ENCODE measurements at places on chromosomes 1 and 21. TPM values are rescaled to one million over a fixed set of nuclear protein-coding genes. Genes with fewer than 3 reads are reported as not detected.

Gene LMNA
- total RNA-seq: 436 TPM

Gene KCNC4
- total RNA-seq: 10.1 TPM

DNA sequence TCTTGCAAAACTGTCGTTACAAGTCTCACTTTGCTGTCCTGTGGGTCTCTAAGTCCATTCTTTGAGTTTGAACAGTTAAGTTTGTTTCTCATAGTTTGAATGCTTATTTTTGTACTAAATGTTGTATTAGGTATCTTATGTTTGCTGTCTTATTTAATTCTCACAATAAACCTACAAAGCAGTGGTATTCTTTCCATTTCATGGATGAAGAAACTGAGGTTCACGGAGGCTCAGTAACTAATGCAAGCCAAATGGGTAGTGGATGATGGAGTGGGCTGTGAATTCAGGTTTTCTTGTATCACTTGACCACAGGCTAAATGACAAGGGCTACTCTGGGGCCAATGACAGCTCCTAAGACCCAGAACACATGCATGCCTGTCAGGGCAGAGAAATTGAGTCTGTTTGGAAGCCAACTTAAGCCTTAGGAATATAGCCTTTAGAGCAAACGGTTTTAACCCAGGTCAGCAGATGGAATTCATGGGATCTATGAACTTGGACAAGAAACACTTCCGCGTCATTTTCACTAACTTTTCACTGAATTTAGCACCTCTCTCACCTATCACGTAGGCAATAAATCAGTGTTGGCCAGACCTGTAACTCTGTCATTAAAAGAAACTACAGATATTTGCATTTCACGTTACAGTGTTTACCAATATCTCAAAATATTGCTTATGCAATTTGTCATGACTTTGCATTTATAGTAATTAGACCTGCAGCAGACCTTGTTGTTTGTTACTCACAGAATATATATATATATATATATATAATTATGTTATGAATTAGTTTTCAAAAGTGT lies 67.1 kb upstream of the TLR5 start:
- no peaks in the 10 kb centered on the region for H3K27me3 ChIP-seq
- H3K36me3 ChIP-seq: no peaks in the 10 kb centered on the region
- no peaks in the 10 kb centered on the region for H3K4me1 ChIP-seq
- no peak overlapping the region for H3K4me3 ChIP-seq
- DNase-seq: no peak
- H3K27ac ChIP-seq: no peak overlapping the region

- H3K36me3 ChIP-seq: peaks cover 46% of the 10 kb centered on the region
- no peak overlapping the region for H3K4me3 ChIP-seq
- DNase-seq: no peak
These were observed 45.7 kb downstream of the PLPP3 start for GRCh38 chr1:56533621-56534020.

- no peak overlapping the region for H3K4me3 ChIP-seq
- H3K4me1 ChIP-seq: peaks cover 23% of the 10 kb centered on the region
- H3K27me3 ChIP-seq: no peaks in the 10 kb centered on the region
- no peak for DNase-seq
- no peak overlapping the region for H3K27ac ChIP-seq
- no peaks in the 10 kb centered on the region for H3K36me3 ChIP-seq
These were observed 176.3 kb upstream of the EDN2 start for GRCh38 chr1:41660570-41661427.

GRCh38 chr1:46411601-46412341 lies 17.7 kb downstream of the FAAH start:
- no peaks in the 10 kb centered on the region for H3K36me3 ChIP-seq
- peaks cover under 1% of the 10 kb centered on the region for H3K4me1 ChIP-seq
- no peaks in the 10 kb centered on the region for H3K27me3 ChIP-seq
- no peak for DNase-seq

- H3K27ac ChIP-seq: peak overlapping the region; percentile 61
- H3K36me3 ChIP-seq: no peaks in the 10 kb centered on the region
- H3K4me1 ChIP-seq: peaks cover 42% of the 10 kb centered on the region
- no peak for DNase-seq
- no peaks in the 10 kb centered on the region for H3K27me3 ChIP-seq
- H3K4me3 ChIP-seq: no peak overlapping the region
These were observed 253.1 kb upstream of the FGGY start for GRCh38 chr1:59043796-59044195.

DNA sequence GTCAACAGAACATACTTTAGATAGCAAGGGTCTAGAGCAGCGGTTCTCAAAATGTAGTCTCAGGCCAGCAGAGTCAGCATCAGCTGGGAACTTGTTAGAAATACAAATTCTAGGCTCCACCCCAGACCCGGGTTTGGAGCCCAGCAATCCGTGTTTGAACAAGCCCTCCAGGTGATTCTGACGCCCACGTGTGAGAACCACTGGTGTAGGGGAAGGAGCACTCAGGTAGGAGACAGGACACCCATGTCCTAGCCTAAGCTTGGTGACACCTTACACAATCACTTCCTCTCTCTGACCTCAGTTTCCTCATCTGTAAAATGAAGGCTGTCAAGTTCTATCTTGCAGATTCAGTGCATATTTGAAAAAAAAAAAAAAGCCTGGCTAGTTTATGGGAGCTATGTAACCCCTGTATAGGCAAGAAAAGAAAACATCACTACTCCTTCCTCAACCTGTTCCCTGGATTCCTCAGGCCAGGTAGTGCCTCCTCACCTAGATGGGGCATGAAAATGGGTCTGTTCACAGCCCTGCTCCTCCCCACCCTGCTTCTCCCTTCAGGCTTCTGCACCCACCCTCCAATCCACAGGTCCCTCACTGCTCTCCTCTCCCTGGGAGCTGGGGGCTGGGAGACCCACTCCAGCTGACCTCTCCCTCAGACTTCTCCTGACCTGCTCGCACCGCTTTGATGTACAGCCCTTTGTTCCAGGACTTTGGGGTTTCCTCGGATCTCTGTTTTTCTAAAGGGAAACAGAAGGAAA lies 7.1 kb upstream of the PHLDA3 start:
- H3K4me3 ChIP-seq: no peak overlapping the region
- H3K27ac ChIP-seq: peak overlapping the region; percentile 55
- H3K27me3 ChIP-seq: no peaks in the 10 kb centered on the region
- no peak for DNase-seq

- no peaks in the 10 kb centered on the region for H3K27me3 ChIP-seq
- no peak overlapping the region for H3K4me3 ChIP-seq
- H3K4me1 ChIP-seq: peaks cover 19% of the 10 kb centered on the region
- no peak for DNase-seq
These were observed 36.4 kb downstream of the OLFML2B start for GRCh38 chr1:161987303-161987702.

DNA sequence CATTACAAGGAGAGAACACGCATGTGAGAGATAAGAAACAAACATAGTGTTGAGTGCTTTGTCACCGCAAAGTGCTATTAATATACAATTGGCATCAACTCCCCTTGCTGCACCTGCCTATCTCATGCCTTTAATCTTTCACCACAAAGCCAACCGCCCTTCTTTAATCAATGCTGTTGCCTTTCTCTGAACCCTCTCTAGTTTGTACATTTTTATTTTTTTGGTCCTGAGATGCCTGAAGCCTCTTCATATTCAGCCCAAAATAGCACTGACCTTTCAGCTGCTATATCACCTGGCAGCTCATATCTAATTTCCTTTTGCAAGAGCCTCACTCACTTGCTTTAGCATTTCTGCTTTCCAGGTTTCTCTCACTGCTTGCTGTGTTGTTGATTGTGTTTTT lies 504.7 kb downstream of the NUF2 start:
- H3K36me3 ChIP-seq: no peaks in the 10 kb centered on the region
- no peaks in the 10 kb centered on the region for H3K27me3 ChIP-seq
- no peaks in the 10 kb centered on the region for H3K4me1 ChIP-seq
- no peak overlapping the region for H3K27ac ChIP-seq
- H3K4me3 ChIP-seq: no peak overlapping the region
- no peak for DNase-seq

- no peaks in the 10 kb centered on the region for H3K4me1 ChIP-seq
- H3K36me3 ChIP-seq: no peaks in the 10 kb centered on the region
- H3K27me3 ChIP-seq: no peaks in the 10 kb centered on the region
- H3K4me3 ChIP-seq: no peak overlapping the region
- no peak for DNase-seq
- no peak overlapping the region for H3K27ac ChIP-seq
These were observed 8.2 kb upstream of the SMCP start for GRCh38 chr1:152869808-152870419.

GRCh38 chr21:33825915-33826314 lies 89.7 kb downstream of the ATP5PO start:
- H3K36me3 ChIP-seq: peaks cover 6% of the 10 kb centered on the region
- H3K27ac ChIP-seq: peak overlapping the region; percentile 65

- peaks cover 32% of the 10 kb centered on the region for H3K4me1 ChIP-seq
- H3K27me3 ChIP-seq: no peaks in the 10 kb centered on the region
- peak overlapping the region; percentile 98 for H3K4me3 ChIP-seq
- H3K27ac ChIP-seq: peak overlapping the region; percentile 100
- H3K36me3 ChIP-seq: no peaks in the 10 kb centered on the region
These were observed 2.2 kb downstream of the JUN start for GRCh38 chr1:58781541-58782177.

DNA sequence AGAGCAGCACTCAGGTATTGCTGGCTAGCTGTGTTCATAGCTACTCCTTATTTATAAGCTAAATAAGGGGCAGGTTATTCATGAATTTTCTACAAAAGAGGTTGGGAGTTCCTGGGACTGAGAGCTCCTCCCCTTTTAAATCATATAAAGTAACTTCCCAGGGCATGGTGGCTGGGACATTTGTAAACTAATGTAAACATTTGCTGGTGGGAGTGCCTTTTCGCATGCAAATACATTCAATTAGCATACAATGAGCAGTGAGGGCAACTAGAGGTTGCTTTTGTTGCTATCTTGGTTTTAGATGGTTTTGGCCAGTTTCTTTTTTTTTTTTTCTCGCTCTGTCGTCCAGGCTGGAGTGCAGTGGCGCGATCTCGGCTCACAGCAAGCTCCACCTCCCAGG lies 43.4 kb downstream of the GNPAT start:
- no peak overlapping the region for H3K27ac ChIP-seq
- H3K4me1 ChIP-seq: no peaks in the 10 kb centered on the region
- no peak overlapping the region for H3K4me3 ChIP-seq
- no peaks in the 10 kb centered on the region for H3K36me3 ChIP-seq

DNA sequence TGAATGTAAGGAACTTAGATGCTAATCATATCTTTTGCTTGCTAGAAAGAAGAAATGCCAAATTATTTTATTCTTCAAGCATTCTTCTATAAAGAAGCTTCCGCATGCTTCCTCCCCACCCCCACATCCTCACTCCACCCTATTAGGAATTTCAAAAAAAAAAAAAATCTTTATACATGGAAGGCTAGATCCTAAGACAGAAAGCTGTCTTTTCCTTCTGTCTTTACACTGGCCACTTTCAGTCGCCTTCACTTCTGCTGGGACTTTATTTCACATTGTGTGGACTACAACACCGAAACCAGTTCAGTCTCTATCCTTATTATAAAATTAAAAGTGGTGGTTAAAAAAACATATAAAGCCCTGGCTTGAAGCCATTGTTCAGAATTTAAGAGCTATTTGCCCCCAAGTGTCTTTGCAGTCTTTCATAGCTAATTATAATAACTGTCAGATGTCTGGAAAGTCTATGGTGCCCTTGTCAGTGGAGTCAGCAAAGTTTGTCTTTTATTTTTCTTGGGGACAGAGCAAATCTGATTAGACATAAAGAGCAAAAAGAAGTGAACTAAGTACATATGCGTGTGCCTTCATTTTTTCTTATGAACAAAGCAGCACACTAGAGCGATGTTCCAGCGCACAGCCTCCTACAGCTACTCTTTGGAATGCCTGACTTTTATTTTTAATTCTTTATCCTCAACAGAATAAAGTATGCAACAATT lies 297.7 kb downstream of the PTPRC start:
- no peak for DNase-seq
- H3K4me1 ChIP-seq: peaks cover 9% of the 10 kb centered on the region
